Tracheal epithelial cell (primary cell): ENCODE measurements at places on chromosomes 4 and X. TPM values are rescaled to one million over a fixed set of nuclear protein-coding genes. Genes with fewer than 3 reads are reported as not detected.

PPP1R3F gene
- 3.2 and 5.5 TPM in 2 replicates for total RNA-seq

CTAG1A gene
- not detected in 2 replicates for total RNA-seq

CXXC4 gene
- under 0.01 TPM in 2 replicates for total RNA-seq

DKK2 gene
- under 0.01 TPM in 1 of 2 replicates, not detected in the other for total RNA-seq

GPR119 gene
- not detected in 2 replicates for total RNA-seq
